ENCODE measurements at places on chromosomes 13 and 19.

DNA sequence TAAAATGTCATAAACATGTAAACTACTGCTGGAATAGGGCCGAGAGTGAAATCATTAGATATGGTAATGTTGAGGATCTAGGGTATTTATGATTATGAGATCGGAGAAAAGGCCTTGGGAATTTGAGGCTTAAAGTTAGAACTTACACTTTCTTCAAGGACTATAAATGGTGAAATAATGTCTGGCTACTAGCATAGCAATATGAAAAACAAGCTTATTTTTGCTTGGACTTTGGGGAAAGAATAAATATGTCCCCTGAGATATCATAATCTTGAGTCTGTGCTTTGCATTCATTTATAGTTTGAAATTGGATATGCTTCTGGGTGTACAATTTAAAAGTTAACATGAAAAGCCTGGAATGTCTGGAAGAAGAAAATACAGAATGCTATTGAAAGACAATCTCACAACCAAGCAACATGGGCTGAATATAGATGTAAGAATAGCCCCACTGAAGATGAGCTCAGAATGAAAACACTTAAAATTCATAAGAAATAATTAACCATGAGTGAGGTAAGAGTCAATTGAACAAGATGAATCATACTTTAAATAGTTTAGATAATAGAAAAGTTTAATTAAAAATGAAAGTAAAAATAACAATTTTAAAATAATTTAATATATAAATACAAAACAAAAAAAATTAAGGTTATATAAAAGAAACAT is 1555.4 kb upstream of the MIR17HG start:
- DNase-seq = no peak

- DNase-seq = no peak
Measured at GRCh38 chr19:4061178-4061682, 5.5 kb downstream of the ZBTB7A start.

GRCh38 chr13:74210693-74211393 is 76.6 kb upstream of the KLF12 start:
- no peak for DNase-seq

DNA sequence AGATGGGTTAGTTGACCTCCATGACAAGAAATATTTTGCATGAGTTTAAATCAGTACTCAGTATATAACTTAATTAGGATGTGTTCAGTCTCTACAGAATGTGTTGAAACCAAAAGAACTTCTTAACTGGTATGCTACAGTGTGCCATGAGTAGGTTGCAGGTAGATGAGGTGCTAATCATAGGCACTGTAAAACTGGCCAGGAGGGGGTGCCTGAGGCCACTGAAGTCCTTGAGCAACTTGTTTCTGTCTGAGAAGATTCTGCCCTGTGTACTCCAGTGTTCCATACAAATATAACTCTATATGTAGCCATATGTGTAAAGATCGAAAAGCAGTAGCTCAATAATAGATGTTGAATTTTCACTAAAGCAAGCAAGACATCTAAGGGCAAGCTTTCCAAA is 549.2 kb upstream of the KLF12 start:
- DNase-seq = no peak

GRCh38 chr19:10861103-10861651 is 10.2 kb upstream of the CARM1 start:
- no peak for DNase-seq

GRCh38 chr19:43847884-43848283 is 20.8 kb downstream of the ZNF283 start:
- no peak for DNase-seq

DNA sequence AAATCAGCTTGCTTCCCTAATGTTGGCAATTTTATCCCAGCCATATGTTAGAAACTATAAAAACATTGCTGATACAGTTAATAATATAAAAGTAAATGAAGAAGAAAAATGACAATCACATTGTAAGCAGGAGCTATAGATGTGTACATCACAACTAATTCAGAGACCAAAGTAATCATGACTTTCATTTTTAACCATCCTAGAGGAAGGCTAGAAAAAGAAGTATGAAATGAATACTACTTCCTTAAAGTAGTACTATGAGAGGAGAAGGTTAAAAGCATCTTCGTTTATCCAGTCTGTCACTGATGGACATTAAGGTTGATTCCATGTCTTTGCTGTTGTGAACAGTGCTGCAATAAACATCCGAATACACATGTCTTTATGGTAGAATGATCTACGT is 135.5 kb downstream of the IRS2 start:
- no peak for DNase-seq

- DNase-seq = peak; percentile 4
Measured at GRCh38 chr13:39602614-39603366, at the start of gene LHFPL6. TSS of gene LHFPL6 (minus strand) at chr13:39603193.

DNA sequence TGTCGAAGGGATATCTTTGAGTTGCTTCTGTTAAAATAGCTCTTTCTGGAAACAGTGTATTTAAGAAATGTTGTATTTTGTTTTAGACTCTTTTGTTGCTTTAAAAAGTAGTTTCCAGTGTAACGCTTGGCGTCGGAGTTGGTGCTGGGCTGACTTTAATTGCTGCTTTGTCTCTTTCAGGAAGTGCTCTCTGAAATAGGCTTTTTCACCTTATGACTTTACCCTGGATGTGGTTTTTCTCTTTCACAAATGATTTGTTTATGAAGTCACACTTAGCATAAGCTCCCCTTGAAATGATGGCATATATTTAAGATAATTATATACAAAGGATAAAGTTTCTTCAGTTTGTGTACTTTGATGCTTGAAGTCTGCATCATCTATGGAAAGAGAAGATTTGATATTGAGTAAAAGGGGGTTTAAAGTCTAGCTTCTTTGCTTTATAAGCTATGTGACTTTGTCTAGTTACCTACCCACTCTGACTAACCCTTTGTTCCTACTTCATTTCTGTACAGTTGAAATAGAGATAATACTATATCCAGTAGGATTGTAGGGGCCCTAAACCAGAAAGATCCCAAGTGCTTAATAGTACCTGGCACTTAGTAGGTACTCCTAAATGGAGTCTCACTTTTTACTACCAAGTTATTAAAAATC is at the start of gene GPR18:
GPR18 (minus strand) TSS at position 170 of the 651 bp plus-strand sequence. CDS start 2,507 bp downstream, outside the sequence.
- no peak for DNase-seq

DNA sequence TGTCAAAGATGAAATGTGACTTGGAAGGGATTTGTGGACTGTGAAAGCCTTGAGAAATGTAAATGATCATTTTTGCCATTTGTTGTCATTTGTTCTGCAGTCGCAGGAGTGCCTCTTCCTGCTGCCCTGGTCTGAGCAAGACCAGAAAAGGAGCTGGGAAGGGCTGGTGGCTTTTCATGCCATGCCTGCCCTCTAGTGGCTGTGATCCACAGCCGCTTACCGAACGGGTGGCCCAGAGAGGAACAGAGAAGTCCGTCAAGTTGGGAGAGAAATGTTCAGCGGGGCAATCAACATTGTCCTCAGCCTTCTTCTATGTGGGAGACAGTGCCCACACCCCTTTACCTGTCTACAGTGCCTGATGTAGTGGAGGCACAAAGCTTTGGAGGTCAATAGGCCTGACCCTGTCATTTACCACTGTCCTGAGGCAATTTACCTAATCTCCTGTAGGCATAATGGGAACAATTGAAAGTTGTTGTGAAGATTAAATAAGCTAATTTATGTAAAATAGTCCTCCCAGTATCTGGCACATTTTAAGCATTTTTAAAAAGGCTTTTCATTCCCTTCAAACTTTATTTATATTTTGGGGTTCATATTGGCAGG is 224.5 kb downstream of the B3GLCT start:
- DNase-seq = peak; percentile 14

- no peak for DNase-seq
Measured at GRCh38 chr13:110766671-110767430, 53.4 kb downstream of the ING1 start.

- DNase-seq = no peak
Measured at GRCh38 chr19:2376784-2377519, 16.9 kb downstream of the TMPRSS9 start.

GRCh38 chr19:2478278-2478755 is 2.4 kb downstream of the GADD45B start:
- DNase-seq = peak; percentile 76

- DNase-seq = no peak
Measured at GRCh38 chr13:56198350-56198749, 942.4 kb upstream of the PRR20A start.

- no peak for DNase-seq
Measured at GRCh38 chr13:103539265-103539664, 473.0 kb upstream of the SLC10A2 start.

DNA sequence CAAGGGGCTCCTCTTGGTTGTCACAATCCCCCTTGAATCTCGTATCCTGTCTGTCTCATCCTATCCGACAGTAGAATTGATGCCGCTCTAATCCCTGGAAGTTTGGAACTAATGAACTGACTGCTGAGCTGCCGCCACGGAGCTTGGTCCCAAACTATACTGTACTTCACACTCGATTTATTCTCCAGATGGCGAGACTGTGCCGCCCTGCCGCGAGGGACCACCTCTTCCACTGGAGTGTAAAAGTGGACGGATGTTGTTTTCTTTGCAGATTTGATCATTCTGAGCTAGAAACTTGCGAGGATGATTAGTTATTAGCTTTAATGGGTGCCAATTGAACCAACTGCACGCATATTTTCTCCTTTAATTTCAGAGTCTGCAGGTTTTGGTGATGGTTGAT is 117.2 kb downstream of the ZIC5 start:
- no peak for DNase-seq

DNA sequence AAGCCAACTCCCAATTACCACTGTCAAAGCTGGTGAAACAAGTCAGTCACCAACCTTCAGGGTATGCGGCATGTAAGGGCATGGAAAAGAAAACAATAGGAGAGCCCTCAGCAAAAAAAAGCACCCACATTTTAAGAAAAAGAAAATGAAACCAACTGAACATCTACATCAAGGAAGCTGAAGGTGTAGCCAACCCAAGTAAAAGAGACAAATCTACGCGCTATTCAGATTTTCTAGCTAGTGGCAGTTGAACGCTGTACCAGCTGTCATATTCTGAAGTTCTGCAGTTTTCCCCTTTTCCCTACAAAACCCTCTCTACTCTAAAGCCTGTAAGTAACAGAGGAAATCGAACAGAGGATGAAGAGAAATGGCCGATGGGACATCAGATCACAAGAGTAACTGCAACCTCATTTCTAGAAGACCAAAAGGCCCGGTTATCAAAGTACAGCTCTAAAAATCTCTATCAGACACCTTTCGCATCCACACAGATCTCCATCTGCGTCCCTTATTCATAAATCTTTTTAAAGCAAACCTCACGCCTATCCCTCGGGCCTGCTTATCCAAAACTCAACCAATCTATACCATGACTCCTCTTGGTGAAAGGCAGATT is 1.4 kb downstream of the MYCBP2 start:
- DNase-seq = peak; percentile 59

DNA sequence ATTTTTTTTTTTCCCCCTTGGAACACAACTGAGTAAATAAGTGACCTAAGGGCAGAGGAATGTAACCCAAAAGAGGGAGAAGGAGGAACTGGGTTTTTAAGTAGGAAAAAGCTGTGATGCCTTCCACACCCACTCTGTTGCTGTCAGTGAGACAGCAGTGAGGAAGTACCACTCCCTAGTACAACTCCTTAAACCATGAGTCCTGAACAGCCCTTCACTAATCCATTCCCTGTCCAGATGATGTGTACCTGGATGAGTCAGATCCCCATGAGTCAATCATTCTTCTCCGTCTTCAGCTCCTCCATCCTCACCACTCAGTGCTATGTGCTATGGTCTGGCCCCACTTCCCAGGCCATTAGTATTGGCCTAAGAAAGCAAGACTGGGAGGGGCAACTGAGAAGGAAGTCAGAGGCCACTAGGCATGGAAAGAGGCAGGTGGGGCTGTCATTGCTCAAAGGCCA is 12.9 kb upstream of the CXCL17 start:
- DNase-seq = no peak

DNA sequence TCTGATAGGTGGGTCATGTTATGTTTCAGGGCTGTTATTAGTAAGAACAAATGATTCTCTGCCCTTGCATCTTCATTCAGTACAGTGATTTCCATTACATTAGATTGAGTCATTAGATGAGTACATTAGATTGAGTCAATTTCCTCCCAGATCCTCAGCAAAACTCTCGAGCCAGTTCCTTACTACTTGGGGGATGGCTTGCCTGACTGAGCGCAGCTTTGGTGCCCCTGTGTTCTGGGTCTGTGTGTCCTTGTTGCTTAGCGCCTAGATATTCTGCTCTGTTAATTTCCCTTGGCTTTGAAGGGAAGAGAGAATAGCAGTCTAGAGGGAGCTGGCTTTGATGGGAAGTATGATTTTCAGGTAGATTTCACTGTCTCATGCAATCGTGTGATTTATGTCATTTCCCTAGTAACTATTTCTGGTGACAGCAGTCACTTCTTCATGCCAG is 19.1 kb upstream of the SCEL start:
- no peak for DNase-seq

DNA sequence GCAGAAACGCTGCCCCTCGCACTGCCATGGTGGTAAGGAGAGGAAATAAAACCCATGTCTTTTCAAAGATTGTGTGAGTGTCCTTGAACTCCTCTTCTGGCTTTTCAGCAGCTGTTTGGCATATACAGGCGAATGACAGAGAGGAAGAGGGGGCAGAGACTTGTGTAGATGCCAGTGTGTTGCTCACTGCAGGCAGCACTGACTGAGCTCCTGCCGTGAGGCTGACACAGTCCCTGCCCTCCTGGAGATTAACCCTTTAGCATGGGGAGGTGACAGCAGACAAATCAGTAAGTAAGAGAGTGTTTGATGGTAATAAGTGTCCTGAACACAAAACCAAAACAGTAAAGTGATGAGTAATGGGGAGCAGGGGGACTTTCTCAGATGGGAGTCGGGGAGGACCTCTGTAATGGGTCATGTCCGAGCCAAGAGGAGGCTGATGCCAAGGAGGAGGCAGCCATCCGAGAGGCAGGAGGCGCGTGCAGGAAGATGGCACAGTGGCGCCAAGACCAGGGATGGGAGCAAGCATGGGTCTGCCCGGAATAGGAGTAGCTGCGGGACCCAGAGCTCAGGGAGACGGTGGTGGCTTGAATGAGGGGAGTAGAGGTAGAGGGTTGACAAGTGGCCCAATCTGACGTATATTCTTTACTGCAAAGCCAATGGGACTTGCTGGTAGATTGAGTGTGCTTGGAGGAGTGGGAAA is 182.2 kb downstream of the FOXO1 start:
- no peak for DNase-seq

- DNase-seq = no peak
Measured at GRCh38 chr19:5996623-5997320, 18.8 kb upstream of the RANBP3 start.

GRCh38 chr19:4602173-4602788 is 37.0 kb upstream of the TNFAIP8L1 start:
- DNase-seq = no peak

- no peak for DNase-seq
Measured at GRCh38 chr19:11673608-11674041, 65.1 kb downstream of the ZNF823 start.

DNA sequence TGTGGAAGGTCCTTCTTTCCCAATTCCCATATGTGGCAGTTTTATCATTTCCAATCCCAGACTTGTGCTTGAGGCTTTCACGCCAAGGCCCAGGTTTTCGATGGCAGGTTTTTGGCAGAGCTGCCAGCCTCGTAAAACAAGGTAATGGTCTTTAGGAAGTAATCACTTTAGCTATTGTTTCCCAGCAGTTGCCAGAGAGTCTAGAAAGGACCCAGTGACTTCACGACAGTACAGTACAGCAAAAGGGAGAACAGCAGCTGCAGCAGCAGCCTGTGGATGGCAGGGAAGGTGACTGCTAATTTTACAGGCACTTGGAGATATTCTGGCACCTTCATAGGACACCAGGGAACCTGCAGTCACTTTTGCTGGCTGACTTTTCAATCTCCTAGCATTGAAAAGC is 291.6 kb upstream of the MAB21L1 start:
- no peak for DNase-seq

GRCh38 chr13:25857830-25858229 is 194.0 kb downstream of the SHISA2 start:
- no peak for DNase-seq

- no peak for DNase-seq
Measured at GRCh38 chr13:40422588-40423235, 243.7 kb downstream of the FOXO1 start.
